ENCODE measurements at places on chromosomes 1 and 21.

DNA sequence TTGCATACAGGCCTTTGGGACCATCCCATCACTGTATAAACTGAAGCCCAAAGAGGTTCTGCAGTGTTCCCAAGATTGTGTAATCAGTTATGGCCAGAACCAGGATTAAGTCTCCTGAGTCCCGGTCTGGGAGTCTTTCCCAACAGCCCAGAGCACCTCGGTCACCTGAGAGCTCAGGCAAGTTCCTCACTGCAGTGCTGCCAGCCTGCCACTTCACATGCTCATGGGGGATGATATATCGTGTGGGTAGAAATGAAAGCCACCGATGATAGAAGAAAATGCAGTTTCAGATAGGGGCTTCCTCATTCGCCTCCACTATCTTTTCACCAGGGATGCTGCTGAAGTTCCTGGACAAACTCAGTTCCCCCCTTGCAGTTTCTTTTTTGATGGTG, 30.4 kb downstream of the FHAD1 start:
- DNase-seq = no peak

- DNase-seq = no peak
Measured at GRCh38 chr1:58789322-58789856, 5.5 kb upstream of the JUN start.

GRCh38 chr1:7356079-7356478, 415.0 kb upstream of the VAMP3 start:
- no peak for DNase-seq

- DNase-seq = no peak
Measured at GRCh38 chr1:63557365-63557987, 34.2 kb downstream of the EFCAB7 start.

GRCh38 chr1:58901008-58901407, 117.2 kb upstream of the JUN start:
- DNase-seq = no peak

- DNase-seq = no peak
Measured at GRCh38 chr1:167453123-167453522, 65.2 kb downstream of the CD247 start.

- no peak for DNase-seq
Measured at GRCh38 chr1:214523124-214523824, 28.1 kb downstream of the PTPN14 start.

DNA sequence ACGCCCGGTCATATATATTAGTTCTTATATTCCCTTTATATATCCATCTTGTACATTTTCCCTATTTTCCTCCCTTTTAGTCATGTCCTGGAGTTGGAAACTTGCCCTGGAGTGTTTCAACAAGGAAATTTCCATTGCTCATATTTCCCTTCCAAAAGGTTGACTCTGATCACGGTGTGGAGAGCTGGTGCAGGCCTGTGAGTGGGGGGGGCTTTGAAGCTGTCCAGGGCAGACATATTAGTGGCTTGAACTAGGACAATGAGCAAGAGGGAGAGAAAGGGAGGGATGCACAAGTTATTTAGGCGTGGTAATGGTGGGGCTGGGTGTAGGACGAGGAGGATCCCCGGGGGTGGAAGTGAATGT, 30.4 kb upstream of the TMEM61 start:
- no peak for DNase-seq

DNA sequence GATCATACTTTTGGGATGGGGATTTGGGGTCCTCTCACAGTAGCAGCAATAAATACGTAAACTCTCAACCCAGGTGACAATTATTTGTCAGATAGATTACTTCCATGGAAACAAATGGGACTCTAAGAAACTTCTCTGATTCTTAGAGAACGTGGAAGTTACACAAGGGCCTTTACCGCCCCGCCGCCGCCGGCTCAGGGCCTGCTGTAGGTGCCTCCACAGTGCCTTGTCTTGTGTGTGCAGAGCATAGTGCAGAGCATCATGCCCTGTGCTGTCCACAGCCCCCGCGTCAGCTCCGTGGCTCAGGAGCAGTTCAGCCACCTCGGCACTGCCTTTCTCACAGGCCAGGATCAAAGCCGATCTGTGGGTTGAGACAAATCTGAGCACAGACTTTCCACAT, 11.0 kb downstream of the ANKRD35 start:
- DNase-seq = no peak

DNA sequence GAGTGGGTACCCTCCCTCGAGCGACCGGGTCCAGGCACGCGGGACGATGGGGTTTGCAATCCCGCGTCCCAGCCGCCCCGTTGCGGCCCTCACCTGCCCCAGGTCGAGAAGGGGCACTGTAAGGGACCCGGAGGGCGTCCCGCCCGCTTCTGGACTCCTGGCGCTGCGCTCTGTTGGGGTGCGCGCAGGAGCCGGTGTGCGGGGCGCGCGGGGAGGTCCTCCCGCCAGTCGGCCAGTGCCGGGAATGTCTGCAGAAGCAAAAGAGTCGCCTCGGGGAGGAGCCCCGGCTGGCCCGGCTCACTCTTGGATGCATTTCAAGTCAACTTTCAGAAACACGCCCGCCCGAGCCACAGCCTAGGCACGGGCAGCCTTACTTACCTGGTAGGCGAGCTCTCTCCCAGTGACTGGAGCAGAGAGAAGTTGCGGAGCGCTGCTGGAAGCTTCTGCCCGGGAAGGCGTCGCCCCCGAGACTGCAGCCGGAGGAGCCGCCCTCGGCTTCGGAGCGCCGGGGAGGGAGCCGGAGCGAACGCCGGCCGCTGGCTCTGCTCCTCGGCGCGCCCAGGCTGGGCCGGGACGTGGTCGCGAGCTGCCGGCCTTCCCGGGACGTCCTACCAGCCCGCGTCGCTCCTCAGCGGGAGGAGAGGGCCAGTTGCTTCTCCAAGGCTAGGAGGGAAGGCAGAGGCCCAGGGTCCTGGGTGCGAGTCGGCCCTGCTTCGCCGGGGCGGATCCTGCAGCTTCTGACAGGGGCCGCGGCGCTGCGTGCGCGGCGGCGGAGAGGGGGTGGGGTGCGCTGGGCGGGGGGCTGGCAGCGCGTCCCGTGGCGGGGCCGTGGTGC, at the start of gene LMX1A:
LMX1A (minus strand) TSS at position 739 of the 835 bp plus-strand sequence. CDS start 1,156 bp downstream, outside the sequence.
- no peak for DNase-seq

GRCh38 chr1:78043436-78043835, 2.3 kb upstream of the GIPC2 start:
- no peak for DNase-seq

- DNase-seq = no peak
Measured at GRCh38 chr1:238488401-238488800, 597.7 kb upstream of the ZP4 start.

GRCh38 chr1:247335882-247336281, 4.2 kb upstream of the ZNF496 start:
- DNase-seq = no peak

GRCh38 chr1:47821760-47822159, 175.4 kb downstream of the TRABD2B start:
- no peak for DNase-seq

GRCh38 chr1:34125721-34126380, 39.2 kb downstream of the CSMD2 start:
- DNase-seq = no peak

GRCh38 chr1:3026581-3027391, 5.5 kb downstream of the ACTRT2 start:
- no peak for DNase-seq

GRCh38 chr1:27598295-27598687, 5.7 kb downstream of the AHDC1 start:
- DNase-seq = no peak

DNA sequence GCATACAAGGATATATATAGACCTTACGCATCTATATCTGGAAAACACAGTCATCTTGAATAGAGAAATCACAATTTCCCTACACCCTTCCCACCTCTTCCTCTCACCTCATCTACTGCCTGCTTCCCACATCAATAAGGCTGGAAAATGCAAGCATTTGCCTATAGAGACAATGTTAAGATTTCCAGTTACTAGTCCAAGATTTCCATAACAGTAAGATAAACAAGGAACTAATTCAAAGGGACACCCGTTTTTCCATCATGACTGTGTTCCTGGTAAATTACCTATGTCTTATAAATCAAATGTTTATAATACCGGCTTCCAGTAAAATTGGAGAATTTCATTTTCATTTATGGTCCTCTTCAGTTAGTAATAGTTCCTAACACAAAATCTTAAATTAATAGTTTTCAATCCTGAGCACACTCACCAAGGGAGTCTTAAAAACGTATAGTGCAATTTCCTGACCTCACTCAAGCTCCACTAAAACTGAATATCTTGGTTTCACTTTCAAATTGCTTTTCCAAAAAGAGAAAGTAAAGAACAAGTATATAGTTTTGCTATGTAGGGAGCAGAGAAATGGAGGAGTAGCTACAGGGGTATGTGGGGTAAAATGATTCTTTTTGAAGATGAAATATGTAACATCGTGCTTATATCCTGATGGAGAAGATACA, 398.7 kb downstream of the PLPP3 start:
- no peak for DNase-seq

GRCh38 chr1:109611308-109611990, 8.0 kb downstream of the GNAT2 start:
- no peak for DNase-seq

GRCh38 chr1:107858323-107858722, 106.7 kb downstream of the VAV3 start:
- no peak for DNase-seq

GRCh38 chr1:8004803-8005573, 21.1 kb downstream of the ERRFI1 start:
- no peak for DNase-seq

GRCh38 chr1:153775458-153776327, 486 bp downstream of the SLC27A3 start:
- DNase-seq = peak; percentile 30

DNA sequence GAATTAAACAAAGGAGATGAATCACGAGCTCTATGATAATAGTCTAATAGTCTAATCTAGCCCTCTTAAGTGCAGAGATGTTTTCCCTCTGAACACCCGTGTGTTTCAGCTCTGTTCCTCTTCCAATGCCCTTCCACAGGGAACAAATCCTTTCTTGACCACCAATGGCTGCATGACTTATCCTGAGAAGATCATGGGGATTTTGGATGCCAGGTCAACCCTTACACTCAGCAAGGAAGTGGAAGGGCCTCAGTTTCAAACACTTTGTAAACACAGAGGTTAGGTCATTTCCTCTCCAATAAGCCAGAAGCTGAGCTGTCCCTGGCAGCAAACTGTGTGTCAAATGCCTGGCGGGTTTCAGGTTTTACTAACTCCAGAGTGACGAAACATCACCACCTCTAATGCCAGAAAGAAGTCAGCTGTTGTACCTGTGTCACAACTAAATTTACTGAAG, 200.0 kb downstream of the GABPA start:
- no peak for DNase-seq

DNA sequence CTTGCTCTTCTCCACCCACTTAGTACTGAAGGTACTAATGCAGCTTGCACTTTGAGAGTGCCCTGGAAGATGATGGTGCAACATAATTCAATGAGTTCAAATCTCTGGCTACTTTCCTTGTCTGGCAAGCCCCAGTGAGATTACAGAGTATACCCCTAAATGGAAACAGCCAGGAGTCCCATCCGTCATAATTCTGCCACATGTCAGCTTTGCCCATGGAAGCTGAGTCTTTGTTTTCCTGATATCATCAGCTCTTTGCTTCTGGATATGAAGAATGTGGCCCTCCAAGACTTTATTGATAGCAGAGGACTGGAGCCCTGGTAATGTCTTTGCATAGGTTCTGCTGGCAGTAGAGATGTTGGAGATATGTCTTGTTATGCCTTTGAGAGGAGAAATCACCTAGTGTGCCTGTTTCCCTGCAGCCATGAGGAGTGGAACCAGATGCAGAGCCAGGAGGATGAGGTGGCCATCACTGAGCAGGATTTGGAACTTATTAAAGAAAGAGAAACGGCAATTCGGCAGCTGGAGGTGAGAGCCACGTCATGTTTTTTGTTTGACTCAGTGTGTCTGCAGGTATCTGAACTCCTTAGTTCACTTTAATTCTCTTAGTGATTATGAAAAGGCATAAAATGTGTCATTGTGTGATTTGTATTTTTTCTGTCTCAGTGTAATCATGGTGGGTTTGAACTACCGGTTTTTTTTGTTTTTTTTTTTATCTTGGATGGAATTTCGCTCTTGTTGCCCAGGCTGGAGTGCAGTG, 18.7 kb upstream of the PPP1R8 start:
- no peak for DNase-seq

All from stimulated activated CD8-positive, alpha-beta memory T cell treated with anti-CD3 and anti-CD28 coated beads, Interleukin-4, amount 100 ng/mL, for 1 hour (primary cell).